MM.1S (cell line): ENCODE measurements at places on chromosomes 1 and 21.

DNA sequence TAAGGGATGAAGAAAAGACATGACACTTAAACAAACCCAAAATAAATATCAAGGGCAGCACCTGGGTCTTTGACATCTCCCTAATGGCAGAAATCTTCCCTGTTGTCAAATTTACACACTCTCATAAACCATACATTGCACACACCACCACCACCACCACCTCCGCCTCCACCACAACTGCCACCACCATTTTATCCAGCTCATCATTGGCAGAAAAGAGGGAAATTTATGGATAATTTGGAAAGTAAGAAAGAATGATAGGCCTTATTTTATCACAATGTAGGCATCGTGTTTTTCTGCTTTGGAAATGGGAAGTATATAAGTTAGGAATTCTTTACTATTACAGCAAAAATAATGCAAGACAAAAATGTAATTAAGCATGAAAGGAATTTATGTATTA is 27.3 kb upstream of the RGS13 start:
- DNase-seq: no peak

- no peak for DNase-seq
Observed at GRCh38 chr1:231616667-231617066, 9.9 kb upstream of the DISC1 start.

GRCh38 chr1:18653916-18654315 is 23.3 kb downstream of the PAX7 start:
- no peak for DNase-seq

DNA sequence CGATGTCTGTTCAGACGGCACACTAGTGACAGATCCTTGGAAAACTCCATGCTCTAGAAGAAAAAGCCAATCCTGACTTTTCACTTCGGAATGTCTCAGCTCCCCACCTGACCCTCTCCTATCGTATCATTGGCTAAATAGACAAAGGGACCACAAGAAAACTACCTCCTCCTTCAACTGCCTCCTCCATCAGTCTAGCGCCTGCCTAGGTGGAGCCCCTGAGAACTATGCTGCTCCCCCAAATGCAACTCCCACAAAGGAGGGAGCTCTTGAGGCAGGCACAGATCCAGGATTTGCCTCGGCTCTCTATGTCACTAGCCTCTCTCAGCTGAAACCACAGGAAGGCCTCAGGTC is 148.4 kb downstream of the TOMM20 start:
- no peak for DNase-seq

DNA sequence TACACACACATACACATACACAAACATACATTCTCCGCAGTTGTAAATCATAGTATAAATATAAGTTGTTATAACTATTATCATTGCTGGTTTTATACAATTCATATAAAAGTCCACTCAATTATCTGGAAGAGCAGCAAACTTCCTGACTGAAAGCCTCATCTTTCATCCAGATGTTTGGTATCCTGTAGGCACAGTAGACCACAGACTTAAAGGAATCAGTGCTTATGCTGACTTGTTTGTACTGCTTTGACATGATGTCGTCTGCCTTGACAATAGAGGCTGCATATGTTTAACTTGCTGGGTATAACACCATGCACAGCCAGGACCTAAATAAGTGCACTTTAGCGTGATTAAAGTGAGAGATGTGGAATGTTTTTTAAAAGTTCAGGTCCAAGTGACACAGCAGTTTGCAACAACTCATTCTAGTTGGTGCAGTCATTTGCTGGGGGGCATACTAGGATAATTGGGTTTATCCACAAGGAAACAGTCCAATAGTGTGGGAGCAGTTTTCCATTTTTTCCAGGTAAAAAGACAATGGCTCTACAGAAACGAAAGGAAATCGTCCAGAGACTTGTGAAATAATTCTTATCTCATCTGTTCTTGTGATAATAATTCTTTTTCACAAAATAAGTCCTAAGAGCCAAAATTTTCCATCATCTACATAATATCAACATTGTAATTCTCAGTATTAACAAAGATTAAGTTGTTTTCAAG is 110.3 kb upstream of the TSPAN2 start:
- no peak for DNase-seq

DNA sequence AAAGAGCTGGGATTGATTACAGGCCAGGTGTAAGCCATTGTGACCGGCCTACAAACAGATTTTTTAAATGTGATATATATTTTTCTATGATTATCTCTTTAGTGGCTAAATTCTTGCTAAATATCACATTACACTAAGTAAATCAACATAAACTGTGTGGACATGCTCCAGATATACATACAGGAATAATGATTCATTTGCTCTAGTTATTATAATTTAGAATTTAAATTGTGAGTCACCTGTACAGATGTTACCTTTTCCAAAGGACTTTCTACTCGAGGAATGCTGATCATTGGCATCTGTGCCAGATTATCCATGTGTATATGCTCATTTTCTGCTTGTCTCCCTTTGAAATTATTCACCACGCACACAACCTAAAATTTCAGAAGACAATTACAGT is 90.1 kb downstream of the PLPPR5 start:
- no peak for DNase-seq

- DNase-seq: peak; percentile 70
Observed at GRCh38 chr1:171805395-171806115, 24.1 kb downstream of the METTL13 start.

GRCh38 chr1:39387452-39387851 is 104.0 kb upstream of the BMP8A start:
- no peak for DNase-seq

- DNase-seq: no peak
Observed at GRCh38 chr1:48701445-48701844, 75.2 kb downstream of the BEND5 start.

DNA sequence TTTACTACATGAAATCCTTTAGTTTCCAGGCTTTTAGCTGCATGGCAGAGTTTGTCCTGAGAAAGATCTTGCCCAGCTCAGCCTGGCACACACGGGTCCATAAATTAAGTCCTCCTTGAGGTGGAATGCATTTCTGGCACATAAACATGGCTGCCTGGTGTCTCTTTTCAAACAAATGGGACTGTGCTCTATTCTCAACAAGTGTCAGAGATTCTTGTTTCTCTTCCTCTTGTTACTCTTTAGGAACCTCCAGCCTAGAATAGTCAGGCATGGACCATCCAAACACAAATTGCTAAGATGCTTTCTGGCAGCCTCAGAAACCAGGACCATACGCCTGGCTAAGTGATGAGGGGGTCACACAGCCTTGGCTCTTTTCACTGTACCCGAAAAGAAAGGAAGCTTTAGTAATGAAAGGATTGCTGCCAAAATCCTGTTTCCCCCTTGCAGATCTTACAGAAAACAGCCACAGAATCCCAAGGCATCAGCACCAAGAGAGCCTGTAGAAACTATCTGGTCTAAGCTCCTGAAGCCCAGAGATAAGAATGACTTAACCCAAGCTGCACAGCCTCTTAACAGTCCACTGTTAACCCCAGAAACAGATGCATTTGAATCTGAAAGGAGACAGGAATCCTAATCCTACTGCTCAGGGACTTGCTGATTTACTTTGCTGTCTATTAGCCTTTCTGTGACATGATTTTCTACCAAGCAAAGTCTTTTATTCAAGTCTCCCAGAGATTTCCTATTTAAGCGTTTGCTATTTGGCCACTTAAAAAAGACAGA is 31.9 kb upstream of the NRDC start:
- DNase-seq: no peak

- DNase-seq: peak; percentile 38
Observed at GRCh38 chr1:153262462-153263157, 3.1 kb downstream of the LORICRIN start.

DNA sequence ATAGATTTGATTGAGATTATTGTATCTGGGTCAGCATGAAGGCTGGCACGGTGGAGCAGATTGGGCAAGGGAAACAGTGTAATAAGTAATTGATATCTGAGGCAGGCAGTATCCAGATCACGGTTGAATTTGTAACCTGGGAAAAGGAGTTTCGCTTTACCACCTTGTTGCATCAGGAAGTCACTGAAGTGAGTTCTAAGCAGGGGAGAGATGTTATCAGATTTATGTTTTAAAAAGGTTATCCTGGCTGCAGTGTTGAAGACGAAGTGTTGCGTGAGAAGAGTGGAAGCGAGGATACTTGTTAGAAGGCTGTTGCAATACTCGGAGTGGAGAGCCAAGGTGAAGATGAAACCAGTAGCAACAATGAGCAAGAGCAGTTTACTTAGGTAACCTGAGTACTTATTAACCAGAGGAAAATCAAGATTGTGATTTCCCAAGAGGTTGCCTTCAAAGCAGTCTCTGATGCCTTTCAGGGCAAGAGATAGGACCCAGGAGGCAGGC is 77.8 kb downstream of the LHX9 start:
- no peak for DNase-seq

DNA sequence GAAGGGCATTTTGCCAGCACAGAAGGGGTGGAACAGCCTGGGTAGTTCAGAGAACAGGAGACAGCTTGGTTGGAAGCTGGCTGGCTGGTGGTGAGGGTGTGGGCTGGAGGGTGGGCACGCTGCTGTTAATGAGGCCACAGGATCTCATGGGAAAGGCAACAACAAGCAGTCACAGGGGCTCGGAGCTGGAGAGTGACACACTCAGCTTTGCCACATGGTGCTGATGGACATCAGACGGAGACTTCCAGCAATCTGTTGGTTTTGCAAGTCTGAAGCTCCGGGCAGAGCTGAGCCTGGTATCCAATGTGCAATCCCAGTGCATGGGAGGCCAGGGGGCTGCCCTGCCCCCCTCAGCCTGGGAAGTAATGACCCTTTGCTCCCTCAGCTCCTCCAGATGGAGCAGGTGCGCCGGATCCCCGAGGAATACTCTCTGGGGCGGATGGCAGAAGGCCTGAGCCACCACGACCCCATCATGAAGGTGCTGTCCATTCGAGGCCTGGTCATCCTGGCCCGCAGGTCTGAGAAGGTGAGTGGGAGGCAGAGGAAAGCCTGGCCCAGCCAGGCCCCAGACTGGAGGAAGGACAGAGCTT is 15.6 kb upstream of the TTC4 start:
- no peak for DNase-seq

- DNase-seq: no peak
Observed at GRCh38 chr21:25456672-25457071, 150.6 kb downstream of the MRPL39 start.

DNA sequence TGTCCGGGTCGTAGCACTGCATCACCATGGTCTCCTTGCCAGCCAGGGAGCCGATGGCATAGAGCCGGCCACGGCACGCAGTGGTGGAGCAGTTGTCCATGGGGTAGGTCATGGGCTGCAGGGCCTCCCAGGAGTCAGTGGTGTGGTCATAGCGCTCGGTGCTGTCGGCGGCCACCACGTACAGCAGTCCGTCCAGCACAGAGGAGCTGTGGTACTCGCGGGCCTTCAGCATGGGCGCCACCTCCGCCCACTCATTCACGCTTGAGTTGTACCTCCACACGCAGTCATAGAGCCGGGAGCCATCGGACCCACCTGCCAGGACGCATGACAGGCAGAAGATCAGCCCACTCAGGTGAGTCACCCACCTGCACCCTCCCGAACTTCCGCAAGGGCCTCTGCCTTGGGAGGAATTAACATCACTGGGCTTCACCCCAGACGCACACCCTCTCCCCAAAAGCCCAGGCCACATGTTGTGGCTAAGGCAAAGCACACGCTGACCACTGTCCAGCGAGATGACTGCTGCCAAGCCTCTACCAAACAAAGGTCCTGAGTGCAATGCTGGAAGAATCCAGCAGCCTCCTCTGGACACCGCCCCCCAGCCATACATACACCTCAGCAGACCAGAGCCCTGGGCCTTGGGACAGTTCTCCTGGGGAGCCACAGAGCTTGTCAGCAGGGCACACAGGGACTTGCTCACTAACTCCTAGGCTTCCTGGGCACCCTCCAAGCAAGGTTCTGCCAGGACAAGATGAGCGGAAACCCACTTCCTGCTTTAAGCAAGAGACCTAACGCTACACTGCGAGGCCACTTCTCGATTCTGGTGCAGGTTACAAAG is 3.3 kb downstream of the KLHL21 start:
- peak; percentile 51 for DNase-seq

- no peak for DNase-seq
Observed at GRCh38 chr1:1040004-1040991, 20.4 kb downstream of the AGRN start.

GRCh38 chr21:38494251-38494642 is 4.0 kb downstream of the ERG start:
- no peak for DNase-seq

DNA sequence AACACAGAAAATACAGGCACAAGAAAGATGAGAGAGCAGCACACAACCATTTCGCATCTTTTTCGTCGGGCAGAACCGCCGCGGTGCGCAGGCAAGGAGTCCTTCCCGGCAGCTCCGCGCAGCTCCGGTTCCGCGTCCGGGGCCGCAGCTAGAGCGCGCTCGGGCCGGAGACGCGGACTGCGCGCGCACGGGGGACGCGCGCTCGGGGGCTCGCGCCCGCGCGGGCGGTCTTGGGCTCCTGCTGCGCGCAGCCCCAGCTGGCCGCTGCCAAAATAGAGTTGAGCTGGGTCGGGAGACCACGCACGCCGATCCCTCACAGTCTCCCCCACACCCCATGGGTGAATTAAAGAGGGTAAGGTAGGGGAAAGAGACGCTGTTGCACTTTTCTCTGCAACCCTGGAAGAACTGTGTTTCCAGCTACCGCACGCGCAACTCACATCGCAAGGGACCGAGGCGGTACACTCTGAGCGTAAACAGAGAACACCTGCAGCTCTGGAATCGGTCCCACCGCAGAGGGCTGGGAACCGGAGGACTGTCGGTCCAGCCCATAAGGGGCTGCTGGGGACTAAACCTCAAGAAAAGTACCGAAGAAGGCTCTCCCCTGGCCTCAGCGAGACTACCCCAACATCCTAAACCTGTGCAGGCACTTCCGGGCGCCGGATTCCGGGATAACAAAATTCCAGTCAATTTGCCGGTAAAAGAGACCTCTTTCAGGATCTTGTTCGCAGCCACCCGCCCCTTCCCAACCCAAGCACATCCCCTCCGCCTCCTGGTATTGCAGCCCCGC is 1.7 kb downstream of the NR5A2 start:
- DNase-seq: peak; percentile 72

GRCh38 chr1:200304171-200304570 is 105.7 kb downstream of the ZNF281 start:
- DNase-seq: no peak
